ENCODE measurements at places on chromosomes 4 and X.

DNA sequence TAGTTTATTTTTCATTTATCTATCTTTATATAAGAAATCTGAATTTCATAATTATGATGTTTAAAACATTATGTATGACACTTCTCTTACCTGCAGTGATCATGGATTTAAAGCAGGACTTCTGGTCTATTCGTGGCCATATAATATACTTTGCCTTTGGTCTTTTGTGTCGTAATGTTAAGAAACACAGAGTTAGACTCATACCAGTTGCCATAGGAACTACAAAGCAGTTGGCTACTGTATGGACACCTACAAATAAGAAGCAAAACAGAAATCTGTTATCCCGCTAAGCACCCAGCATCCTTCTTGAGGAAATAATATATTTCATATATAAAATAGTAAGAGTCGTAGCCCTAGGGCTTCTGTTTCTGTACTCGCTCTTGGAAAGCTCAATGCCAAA lies 4.3 kb downstream of the SEPSECS start:
- DNase-seq = no peak

DNA sequence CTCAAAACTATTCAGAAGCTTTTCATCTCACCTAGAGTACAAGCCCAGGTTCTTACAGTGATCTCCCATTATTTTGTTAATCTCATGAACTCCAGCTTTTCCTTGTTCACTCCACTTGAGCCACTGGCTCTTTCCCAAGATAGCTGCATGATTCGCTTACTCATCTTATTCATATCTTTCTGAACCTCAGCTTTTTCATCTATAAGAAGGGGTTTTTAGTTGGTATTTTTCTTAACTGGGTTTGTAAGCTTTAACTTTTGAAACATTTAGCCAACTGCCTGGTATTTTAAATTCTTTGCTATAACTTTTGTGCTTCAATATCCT lies 24.0 kb downstream of the GIMD1 start:
- no peak for DNase-seq

GRCh38 chr4:30116401-30116800 lies 603.8 kb upstream of the PCDH7 start:
- DNase-seq = no peak

GRCh38 chrX:21487832-21488231 lies 113.6 kb downstream of the CNKSR2 start:
- no peak for DNase-seq

DNA sequence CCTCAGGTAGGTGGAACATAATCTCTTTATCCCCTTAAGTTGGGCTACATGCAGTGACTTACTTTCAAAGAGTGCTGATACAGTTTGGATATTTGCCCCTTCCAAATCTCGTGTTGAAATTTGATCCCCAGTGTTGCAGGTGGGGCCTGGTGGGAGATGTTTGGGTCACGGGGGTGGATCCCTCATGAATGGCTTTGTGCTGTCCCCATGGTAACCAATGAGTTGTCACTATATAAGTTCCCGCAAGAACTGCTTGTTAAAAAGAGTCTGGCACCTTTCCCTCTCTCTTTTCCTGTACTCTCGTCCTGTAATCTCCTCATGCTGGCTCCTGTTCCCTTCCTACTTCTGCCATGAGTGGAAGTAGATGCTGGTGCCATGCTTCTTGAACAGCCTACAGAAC lies 71.3 kb downstream of the GLRA3 start:
- DNase-seq = no peak

- no peak for DNase-seq
Observed at GRCh38 chr4:107736037-107736436, 16.0 kb upstream of the PAPSS1 start.

- DNase-seq = peak; percentile 25
Observed at GRCh38 chrX:13092455-13092941, 48.1 kb upstream of the FAM9C start.

DNA sequence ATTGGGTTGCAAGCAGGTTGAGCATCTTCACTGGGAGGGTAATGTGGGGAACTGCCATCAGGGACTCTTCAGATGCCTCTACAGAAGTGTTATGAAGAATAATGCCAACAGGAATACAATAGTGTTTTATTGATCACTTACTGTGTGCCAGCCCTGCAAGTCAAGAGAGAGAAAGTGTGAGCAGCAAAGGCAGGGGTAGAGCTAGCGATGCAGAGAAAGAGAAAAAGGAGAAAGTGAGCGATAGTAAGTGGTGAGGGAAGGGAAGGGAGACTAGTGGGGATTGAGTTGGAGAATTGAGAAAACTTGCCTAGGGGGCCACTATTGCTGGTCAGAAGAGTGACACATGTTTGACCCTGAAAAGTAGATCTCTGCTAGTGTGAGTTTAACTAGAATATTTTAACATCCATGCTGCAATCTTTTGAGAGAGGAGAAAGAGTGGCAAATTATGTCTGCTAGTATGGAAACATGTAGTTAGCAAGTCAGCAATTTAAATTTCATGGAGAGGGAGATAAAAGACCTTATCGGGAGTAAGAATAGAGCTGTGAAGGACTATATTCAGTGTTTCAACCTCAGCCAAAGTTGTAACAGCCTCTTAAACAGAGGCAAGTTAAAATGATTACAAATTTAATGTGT lies 12.2 kb downstream of the AFF1 start:
- no peak for DNase-seq

DNA sequence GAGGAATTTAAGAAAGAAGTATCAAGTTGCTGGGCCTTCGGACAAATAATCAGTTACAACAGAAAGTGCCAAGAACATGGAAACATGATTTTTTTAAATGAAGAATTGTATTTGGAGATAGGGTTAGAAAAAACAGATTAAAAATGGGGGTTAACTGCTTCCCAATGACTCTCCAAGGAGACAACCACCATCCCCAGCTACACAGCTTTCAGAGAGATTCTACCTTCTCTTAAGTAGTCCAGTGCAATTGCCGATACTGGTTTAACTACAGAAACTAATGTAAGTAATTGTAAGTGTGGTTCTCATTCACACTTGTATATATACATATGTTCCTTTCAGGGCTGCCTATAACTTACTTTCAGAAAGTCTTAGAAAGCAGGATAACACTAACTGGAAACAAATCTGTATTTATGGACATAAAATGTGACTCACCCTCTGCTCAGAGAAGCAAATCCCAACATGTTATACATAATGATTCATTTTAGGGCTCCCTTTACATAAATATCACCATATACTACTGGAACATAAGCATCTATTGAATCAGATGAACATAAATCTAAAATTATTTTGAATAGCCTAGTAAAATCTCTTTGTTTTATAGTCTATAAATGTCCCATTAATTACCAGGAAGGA lies 248.9 kb upstream of the UGT8 start:
- no peak for DNase-seq

Measured in stimulated activated CD8-positive, alpha-beta memory T cell treated with anti-CD3 and anti-CD28 coated beads, Interleukin-15, amount 100 ng/mL, for 24 hours (primary cell).